ENCODE measurements at places on chromosomes 4 and X. TPM values are rescaled to one million over a fixed set of nuclear protein-coding genes. Genes with fewer than 3 reads are reported as not detected.

- H3K36me3 ChIP-seq: peaks cover 27% of the 10 kb centered on the region
- no peak for DNase-seq
- H3K27me3 ChIP-seq: no peaks in the 10 kb centered on the region
Observed at GRCh38 chr4:55475394-55476243, 71.1 kb downstream of the CLOCK start.

Gene TCEAL2
- not detected for polyA plus RNA-seq

Gene USP51
- 0.91 TPM for polyA plus RNA-seq

Gene SSX4B
- not detected for polyA plus RNA-seq

DNA sequence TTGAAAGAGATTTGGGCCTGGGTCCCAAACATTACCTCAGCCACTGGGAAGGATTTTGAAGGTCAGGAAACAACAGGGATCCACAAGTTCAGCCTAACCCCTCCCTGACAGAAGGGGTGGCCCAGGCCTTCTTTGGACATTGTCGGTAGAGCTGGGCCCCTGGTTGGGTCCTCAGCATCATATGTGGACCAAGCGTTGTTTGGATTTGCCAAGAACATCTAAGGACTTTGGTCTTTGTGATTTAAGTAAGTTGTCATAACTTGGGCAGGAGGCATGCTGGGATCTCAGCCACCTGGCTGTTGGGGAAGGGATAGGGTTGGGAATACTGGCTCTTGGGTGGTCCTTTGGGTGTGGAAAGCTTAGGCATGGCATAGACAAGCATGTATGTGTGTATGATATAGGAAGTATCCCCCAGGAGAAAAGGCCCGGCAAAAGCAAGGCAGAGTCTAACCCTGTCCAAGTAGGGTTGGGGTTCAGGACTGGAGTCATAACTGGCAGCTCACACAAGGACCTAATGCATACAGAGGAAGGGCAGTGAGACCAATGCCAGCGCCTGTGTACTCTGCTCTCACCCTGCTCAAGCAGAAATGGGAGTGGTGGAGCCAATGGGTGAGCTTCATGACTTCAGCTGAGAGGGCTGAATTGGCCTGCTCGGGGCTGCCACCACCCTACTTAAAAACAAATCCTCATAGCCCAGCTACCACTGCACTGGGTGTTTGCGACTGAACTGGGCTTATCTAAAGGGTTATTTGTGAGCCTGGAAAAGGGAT, 102.8 kb downstream of the RTL5 start:
- no peaks in the 10 kb centered on the region for H3K4me1 ChIP-seq
- H3K27me3 ChIP-seq: no peaks in the 10 kb centered on the region
- H3K27ac ChIP-seq: no peak overlapping the region
- H3K4me3 ChIP-seq: no peak overlapping the region

DNA sequence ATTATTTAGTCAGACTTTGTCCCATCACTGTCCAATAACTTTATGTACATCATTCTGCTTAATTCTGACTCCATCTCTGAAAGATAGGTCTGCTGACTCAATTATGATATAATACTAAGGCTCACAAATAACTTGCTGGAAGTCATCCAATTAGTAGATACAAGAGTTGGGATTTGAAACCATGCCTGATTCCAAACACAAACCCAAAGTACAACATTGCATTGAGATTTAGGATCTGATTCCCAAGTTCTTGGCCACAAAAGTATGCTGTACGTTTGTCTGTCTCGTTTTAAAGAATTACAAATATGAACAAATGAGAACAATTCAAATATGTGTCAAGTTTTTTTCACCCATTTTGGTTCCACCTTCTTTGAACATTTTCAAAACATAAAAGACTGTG, 108.8 kb downstream of the AMELX start:
- H3K4me3 ChIP-seq: no peak overlapping the region
- no peaks in the 10 kb centered on the region for H3K27me3 ChIP-seq

Gene XK
- polyA plus RNA-seq: 0.15 TPM

DNA sequence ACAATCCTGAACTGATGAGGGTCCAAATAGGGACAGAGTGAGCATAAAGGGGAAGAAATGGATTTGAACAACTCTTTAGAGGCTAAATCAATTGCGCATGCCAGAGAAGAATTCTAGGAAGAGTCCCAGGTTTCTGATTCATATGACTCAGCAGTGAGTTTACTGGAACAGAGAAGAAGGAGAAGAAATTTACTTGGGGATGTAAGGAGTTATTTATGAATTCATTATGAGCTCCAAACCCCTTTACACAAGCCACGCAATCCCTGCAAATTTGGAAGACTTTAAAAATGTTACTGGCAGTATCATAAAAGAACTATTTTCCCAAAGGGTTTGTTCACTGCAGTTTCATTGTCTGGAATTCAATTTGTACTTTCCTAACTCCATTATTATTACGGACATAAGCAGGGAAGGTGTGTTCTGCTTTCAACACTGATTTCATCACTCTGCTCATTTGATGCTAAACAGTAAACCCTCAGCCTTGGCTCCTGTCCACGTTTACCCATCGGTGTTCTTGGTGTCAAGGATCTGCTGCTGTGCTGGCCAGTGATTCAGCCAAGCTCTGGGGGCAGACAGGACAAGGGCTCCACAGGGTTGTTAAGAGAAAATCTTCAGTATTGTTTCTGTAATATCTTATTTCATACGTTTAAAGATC, 273.7 kb downstream of the HNRNPD start:
- H3K27me3 ChIP-seq: no peaks in the 10 kb centered on the region
- no peaks in the 10 kb centered on the region for H3K36me3 ChIP-seq
- no peak for DNase-seq
- H3K27ac ChIP-seq: no peak overlapping the region

Gene MTMR8
- 1.8 TPM for polyA plus RNA-seq

- no peak overlapping the region for H3K4me3 ChIP-seq
- no peaks in the 10 kb centered on the region for H3K27me3 ChIP-seq
- no peaks in the 10 kb centered on the region for H3K36me3 ChIP-seq
- no peak for DNase-seq
- no peaks in the 10 kb centered on the region for H3K4me1 ChIP-seq
Observed at GRCh38 chr4:109214622-109215301, 87.7 kb downstream of the COL25A1 start.

Gene SYTL5
- polyA plus RNA-seq: 0.01 TPM

Gene WDFY3
- 0.23 TPM for polyA plus RNA-seq

GRCh38 chr4:83542225-83542624, 6.3 kb downstream of the GPAT3 start:
- no peaks in the 10 kb centered on the region for H3K36me3 ChIP-seq
- H3K4me3 ChIP-seq: no peak overlapping the region
- H3K27me3 ChIP-seq: no peaks in the 10 kb centered on the region
- no peak overlapping the region for H3K27ac ChIP-seq

DNA sequence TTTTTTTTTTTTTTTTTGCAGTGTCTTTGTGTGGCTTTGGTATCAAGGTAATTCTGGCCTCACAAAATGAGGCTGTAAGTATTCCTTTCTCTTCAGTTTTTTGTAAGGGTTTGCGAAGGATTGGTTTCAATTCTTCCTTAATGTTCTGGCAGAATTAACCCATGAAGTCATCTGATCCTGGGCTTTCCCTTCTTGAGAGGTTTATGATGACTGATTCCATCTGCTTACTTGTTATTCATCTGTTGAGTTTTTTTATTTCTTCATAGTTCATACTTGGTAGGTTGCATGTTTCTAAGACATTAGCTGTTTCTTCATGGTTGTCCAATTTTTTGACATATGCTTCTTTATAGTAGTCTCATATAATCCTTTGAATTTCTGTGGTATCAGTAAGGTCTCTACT, 181.4 kb upstream of the PDE5A start:
- H3K27me3 ChIP-seq: no peaks in the 10 kb centered on the region
- H3K4me3 ChIP-seq: no peak overlapping the region
- no peak for DNase-seq
- no peak overlapping the region for H3K27ac ChIP-seq
- H3K36me3 ChIP-seq: no peaks in the 10 kb centered on the region
